ENCODE measurements at places on chromosomes 5 and 9. TPM values are rescaled to one million over a fixed set of nuclear protein-coding genes. Genes with fewer than 3 reads are reported as not detected.
A peak's percentile ranks its signal among the peaks of the same experiment; 100 is the strongest.

The DBH gene
- total RNA-seq = not detected

The HAVCR2 gene
- 1.7 TPM for total RNA-seq

The SIT1 gene
- not detected for total RNA-seq

The PCDHGB4 gene
- 12.5 TPM for total RNA-seq

DNA sequence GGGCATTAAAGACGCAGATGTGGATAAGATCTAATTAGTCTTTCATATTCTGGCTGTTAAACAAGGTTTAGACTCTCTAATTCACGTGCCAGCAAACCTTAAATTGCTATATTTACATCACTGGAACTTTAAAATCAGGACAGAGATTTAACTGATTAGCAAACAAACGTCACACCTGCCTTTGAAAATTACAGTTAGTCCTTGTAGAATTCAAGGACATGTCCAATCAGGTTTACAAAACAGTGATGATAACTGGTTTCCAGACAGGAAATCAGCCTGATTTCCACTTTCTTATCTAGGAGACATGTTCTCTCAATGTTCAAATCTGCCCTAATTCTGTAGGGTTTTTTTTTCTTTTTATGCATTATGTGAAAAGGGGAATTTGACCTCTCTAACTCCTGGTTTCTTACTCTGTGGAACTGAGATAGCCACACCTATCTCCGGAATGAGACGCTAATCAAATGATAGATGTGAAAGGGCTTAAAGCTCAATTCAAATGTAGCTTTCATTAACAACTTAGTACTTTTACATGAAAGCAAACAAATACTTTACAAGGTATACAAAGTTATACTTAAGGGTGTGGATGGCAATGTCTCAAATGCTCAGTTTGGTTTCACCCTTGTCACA lies 26.5 kb downstream of the SPINK5 start:
- DNase-seq = no peak

DNA sequence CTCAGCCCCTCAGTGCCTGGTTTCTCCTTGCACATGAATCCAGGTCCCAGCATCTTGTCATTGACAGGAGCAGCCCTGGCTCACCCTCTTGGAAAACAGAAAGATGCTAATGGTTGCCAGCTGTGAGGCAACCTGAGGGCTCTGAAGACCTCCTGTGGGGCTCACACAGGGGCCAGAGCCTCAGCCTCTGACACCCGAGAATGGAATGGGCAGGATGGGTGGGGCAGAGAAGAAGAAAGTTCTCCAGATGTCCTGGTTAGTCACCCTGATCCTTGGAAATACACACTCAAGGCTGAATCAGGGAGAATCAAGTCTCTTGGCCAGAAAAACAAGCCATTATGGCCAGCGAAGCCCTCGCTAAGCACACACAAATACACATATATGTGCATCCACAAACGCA lies 32.3 kb upstream of the SPATA31E1 start:
- no peak for DNase-seq

DNA sequence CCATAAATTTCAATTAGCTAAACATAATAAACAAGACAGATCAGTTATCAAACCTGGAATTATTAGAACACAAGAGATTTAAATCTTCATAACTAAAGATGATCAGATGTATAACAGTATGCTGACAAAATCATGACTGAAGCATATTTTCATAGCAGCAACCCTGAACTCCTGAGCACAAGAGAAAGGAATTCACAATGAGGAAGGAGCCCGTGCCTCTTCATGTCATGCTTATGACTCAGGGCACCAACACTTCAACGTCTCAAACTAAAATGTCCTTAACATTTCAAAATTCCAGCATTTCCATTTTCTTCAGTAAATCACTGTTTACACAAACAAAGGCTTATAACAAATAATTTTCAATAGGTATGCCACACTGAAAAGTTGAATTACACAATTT lies 6.7 kb downstream of the AP3B1 start:
- no peak for DNase-seq

DNA sequence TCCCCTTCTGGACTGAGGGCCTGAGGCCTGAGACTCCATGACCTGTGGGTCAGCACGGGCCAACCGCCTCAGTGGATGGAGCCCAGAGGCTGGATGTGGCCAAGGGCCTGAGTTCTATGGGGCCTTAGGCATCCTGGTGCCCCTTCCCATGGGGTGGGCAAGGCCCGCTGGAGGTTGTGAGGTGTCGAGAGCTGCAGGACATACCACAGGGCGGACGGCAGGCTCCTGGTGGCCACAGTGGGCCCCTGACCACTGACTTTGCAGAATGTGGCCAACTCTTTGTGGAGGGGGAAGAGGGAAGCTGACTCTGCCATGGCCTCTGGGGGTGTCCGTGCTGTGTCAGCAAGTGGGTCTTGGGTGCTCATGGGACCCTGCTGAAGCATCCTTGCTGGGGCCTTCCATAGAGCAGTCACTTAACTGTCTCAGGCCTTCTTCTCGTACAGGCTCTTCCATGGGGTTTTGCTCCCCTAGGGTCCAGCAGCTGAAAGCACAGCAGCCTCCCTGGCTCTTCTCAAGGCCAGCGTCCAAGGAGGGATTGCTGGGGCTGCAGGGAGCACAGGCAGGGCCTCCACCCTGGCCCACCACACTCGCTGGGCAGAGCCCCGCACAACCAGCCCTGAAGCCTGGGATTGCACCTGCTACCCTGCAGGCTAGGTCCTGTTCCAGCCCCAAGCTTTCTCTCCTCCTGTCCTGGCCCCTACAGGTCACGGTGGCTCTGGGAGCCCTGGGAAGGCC lies 21.6 kb upstream of the SLC9A3 start:
- peak; percentile 62 for DNase-seq

DNA sequence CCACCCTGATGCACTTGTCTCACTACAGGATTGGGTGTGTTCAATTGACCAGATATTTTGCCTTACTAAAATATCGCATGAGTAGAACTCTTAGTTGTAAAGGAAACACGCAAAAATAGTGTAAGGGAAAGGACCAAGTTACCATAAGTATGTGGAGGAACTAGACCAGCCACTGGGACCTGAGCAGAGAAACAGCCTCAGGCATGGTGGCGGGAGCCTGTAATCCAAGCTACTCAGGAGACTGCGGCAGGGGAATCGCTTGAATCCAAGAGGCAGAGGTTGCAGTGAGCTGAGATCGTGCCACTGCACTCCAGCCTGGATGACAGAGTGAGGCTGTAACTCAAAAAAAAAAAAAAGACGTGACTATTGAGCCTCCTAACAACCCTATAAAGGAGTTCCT lies 117.9 kb upstream of the SPATA31C2 start:
- DNase-seq = peak; percentile 15

DNA sequence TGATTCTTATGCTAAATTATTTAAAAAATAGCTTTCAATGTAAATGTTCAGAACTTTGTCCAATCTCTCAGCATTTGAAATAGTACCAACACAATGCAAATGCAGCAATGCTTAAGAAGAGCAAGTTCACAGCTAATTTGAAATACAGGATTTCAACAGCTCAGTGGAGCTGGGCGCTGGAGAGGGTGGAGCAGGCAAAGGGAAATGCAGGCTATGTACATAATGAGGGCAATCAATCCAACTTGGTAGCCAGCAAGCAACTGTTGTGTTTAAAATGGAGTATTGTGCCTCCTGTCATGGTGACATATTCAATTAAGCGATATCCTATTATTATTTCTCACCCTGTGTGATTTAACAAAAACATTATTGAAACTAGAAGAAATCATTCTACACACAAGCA lies 568.8 kb downstream of the PSAT1 start:
- DNase-seq = no peak

DNA sequence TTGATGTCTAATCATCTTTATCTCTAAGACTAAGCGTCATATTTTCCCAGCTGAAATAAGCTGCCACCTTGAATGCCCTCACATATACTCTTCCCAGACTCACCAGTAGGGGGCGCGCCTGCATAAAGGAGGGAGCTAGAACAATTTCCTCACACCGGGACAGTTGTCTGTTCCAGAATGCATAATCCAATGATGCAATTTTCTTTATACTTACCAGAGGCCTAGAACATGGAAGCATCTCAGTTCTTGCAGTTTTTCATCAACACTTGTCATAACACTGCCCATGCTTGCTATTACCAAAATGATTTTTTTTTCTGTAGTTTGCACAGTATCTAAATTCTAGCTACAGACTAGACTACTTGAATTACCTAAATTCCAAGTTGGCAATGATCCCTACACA lies 203.9 kb downstream of the FRMD3 start:
- DNase-seq = peak; percentile 91

- no peak for DNase-seq
These were observed 38.8 kb downstream of the PROP1 start for GRCh38 chr5:177957241-177957640.

DNA sequence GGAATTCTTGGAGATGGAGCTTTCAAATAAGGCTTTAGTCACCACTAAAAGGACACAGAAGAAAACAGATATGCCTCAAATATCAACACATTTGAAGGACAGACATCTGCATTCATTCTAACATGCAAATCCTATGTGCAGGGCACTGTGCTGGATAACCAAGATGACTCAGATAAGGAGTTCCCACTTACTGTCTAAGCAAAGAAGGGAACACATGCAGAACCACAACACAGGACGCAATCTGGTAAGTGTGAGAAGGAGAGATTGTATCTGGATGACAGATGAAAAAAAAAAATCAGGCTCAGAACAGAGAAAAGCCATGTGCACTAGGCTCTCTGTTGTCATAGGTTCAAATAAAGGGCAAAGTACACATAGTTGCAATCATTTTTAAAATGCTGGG lies 42.5 kb downstream of the ELAVL2 start:
- no peak for DNase-seq

- DNase-seq = no peak
These were observed 375.8 kb upstream of the ST8SIA4 start for GRCh38 chr5:101278917-101279316.

DNA sequence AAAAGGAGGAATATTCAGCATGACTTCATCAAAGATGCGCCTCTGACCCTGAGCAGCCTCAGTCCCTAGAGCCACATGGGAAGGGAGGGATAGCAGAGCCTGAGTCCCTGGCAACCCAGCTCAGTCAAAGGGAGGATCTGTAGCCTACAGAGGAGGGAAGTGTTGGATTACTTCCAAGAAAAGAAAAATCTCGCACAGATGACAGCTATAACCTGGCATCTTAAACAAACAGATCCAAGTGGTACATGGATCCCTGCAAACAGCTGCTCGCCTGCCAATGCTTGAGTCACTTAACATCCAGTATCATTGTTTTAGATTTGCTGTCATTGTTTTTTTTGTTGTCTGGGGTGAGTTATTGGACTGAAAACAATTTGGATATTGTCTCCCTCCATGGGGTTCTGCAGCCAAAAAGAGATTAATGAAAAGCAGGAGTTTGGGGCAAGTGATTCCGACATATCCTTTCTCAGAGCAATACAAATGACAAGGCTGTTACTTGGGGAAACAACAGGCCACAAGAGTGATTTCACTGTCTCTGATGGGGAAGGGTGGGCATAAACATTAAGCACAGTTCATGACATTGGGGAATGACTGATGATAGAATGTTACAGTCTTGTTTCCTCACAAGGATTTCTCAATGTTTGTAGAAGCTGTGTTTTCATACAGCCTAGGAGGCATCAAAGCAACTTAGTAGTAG lies 153.5 kb upstream of the KIF2A start:
- no peak for DNase-seq

GRCh38 chr5:38438757-38439156 lies 117.7 kb downstream of the LIFR start:
- DNase-seq = no peak

DNA sequence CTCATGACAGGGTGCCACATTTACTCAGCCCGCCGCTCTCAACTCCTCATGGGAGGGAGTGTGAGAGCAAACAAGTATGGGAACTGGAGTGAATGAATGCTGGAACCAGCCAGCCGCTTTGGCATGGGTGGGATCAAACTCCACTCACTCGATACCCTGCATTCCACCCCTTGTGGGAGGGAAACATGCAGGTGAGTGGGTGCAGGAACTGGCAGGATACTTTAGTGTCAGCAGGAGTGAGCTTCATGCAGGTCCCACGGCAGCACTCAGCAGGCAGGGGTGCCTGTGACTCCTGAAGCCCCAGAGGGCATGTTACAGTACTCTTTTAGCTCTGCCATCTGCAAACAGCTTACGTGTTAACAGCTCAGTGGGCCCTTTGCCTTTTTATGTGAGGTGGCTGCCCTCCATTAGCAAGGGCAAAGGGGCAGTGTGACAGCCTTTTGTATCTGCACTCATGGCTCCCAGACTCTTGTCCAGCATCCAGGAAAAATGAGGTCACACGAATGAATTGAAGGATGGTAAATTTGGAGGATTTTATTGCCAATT lies 433.2 kb upstream of the NMUR2 start:
- DNase-seq = no peak

Data from cardiac septum (tissue), 1 donor.